Activated gamma-delta T cell (primary cell): ENCODE measurements at places on chromosomes 7 and 10.

GRCh38 chr7:155178096-155178495 is 108.0 kb downstream of the HTR5A start:
- no peak for DNase-seq

- DNase-seq = no peak
Measured at GRCh38 chr10:659688-660141, 29.8 kb downstream of the DIP2C start.

- DNase-seq = no peak
Measured at GRCh38 chr7:76008156-76008687, 13.8 kb upstream of the TMEM120A start.

GRCh38 chr10:18179891-18180290 is 39.7 kb downstream of the CACNB2 start:
- no peak for DNase-seq
